ENCODE measurements at places on chromosomes 6 and 20. TPM values are rescaled to one million over a fixed set of nuclear protein-coding genes. Genes with fewer than 3 reads are reported as not detected.

Gene SSTR4
- not detected for total RNA-seq

Gene IRF4
- total RNA-seq, result 3.7 TPM

Gene GSTA1
- total RNA-seq, result 1.9 TPM

Gene RWDD2A
- total RNA-seq, result 3.5 TPM

Gene FKBP1C
- total RNA-seq, result 0.52 TPM

Gene LTB
- total RNA-seq, result 6.2 TPM

Gene KHDC1L
- total RNA-seq, result not detected

Gene ARMH2
- not detected for total RNA-seq

Gene TP53TG5
- total RNA-seq, result not detected

Gene SOX18
- 135 TPM for total RNA-seq

GRCh38 chr6:117288083-117288715, 22.8 kb downstream of the VGLL2 start:
- DNase-seq, result no peak

DNA sequence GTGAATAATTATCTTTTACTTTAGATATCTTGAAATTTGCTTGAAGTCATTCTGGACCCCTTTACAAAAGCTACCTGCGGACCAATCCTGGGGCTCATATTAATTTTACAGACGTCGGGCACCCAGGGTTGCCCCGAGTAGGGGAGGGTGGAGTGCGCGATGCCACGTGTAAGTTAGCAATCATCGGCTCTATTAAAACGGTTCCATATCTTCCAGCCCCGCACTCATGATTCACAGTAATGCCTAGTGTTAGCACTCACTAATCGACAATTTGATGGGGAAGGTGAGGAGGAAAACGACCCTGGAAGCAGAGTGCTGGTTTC, 34.9 kb upstream of the TCF21 start:
- no peak for DNase-seq

- no peak for DNase-seq
Measured at GRCh38 chr20:59784791-59785668, 148.4 kb downstream of the SYCP2 start.

DNA sequence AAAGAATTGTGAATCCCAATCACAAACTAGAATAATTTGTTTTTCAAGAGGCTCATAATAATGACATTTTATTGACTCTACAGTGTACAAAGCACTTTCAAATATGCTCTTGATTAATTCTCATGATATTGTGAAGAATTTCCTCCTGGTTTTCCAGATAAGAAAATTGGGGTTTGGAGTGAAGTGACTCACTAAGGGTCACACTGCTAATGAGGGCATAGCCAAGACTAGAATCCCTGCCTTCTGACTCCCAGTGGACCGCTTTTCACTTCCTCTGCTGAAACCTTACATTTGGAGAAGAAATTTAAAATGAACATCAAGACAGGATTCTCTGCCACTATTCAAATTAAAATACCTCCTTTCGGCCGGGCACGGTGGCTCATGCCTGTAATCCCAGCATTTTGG, 38.3 kb upstream of the LTV1 start:
- DNase-seq, result no peak

DNA sequence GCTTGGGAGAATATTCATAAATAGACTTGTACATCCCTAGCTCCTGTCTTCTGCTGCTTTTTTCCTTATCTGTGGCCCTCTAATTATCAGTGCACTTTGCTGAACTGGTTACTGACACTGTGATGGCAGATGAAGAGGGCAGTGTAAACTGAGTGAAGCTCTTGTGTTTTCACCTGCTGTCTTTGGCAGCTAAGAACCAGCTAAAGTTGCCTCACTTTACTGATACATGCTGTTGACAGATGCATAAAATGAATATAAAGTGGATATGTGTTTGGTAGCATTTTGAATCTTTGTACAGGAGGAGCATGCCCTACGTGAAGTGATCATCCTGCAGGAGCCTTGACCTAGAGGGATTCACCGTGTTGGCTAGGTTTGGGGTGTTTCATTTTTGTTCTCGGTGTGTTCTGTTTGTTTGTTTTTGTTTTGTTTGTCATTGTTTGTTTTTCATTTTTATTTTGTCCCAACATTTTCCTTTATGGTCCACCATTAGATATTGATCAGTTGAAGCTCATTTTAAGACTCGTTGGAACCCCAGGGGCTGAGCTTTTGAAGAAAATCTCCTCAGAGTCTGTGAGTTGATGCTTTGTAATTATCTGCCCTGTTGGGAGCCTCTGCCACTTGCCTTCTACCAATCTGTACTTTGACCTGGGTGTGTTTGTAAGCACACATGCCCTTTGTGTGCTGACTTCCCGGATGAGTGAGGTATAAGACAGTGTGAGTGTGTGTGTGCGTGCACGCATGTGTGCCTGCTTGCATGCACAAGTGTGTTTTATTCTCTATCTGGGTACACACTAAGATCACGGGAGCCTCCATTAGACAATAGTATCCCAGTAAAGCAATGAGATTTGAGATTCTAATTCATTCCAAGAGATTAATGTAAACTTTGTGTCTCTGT, 34.6 kb upstream of the MAPK13 start:
- DNase-seq, result no peak

DNA sequence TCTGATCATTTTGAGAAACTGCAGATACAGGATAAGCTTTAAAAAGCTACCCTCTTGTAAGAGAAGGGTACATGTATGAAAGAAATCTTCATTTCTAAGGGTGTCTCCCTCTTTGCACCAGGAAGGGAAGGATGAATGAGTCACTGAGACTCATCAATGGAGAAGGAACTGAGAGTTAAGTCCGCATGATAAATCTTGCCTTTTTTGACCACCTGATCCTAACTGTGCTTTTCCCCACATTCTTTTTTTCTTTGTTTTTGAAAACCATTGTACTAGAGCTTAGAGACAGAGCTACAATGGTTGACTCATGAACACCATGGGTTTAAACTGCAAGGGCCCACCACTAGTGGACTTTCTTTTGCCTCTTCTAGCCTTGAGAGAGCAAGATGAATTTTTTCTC, 353.0 kb upstream of the RGS17 start:
- no peak for DNase-seq

GRCh38 chr20:33674294-33675135, at the start of gene NECAB3:
NECAB3 (minus strand) TSS chr20:33674428; CDS start chr20:33674352, 76 bp downstream.
- peak; percentile 92 for DNase-seq

- DNase-seq, result no peak
Measured at GRCh38 chr6:112439432-112439831, 92.3 kb downstream of the RFPL4B start.

- no peak for DNase-seq
Measured at GRCh38 chr6:163232015-163232523, 182.4 kb upstream of the QKI start.

GRCh38 chr6:105932440-105932839, 153.7 kb upstream of the PRDM1 start:
- no peak for DNase-seq

- no peak for DNase-seq
Measured at GRCh38 chr6:36973647-36974046, 12.3 kb downstream of the MTCH1 start.

DNA sequence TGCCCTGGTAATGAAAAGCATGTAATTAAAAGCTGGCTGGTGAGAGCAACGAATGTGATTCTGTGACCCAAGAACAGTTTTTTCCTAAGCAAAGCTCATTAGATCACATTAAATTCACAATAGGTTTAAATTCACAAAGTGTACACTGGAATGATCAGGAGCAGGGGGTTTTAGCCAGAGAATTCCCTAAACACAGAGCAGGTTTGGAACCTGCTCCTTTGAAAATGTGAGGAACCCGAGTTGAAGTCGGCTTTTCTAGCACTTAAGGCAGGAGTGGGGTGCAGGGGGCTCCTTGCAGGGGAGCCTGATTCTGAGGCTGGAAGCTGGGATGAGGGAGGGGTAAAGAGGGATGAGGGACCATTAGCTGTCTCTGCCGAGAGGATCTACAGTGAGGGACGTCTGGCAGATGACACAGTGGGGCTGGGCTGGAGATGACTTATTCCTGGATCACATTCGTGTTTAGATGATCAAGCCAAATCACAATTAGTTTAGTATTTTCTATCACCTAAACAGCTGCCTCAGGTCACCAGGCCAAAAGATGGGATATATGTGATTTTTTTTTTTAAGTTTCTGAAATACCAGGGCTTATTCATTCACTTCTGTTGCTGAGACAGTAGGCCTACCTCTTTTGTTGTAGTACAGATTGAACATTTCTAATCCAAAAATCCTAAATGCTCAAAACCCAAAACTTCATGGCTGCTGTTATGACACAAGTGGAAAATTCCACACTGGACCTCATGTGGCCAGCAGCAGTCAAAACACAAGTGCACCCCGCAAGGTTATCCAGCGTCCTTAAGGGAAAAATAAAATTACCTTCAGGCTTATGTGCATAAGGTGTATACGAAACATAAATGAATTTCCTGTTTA, 93.1 kb upstream of the HIVEP1 start:
- DNase-seq, result no peak

DNA sequence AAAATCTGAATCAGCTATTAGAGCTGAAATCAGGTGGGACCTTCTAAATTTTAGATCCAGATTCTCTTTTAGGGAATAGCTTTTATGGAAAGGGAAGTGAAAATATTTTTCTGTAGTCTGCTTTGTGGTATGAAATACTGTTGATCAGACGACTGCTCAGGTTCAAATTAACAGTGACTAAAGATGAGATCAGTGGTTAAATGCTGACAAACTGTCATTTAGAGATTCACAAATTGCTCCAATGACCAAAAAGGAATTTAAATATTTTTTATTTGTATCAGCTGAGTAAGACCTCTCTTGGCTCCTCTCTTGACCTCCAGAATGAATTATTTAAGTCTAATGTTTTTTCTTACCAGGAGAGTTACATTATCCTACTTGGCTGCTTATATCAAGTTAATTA, 77.3 kb downstream of the KCNQ5 start:
- DNase-seq, result no peak

DNA sequence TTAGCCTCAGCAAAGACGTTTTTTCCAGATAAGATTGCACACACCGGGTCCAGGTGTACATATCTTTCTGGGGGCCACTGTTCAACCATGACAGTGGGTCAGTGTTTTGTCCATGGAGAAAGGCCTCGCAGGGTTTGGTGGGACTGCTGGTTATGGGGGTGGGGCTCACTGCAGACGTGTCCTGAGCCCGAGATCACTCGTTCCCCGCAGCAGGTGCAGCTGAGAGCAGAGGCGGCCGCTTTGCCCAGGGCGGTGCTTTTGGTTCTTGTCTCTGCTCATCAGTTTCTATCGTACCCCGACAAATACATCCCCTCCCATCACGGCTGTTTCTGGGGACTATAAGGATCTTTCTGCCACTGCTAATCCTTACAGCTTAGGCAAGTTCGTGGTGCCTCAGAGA, 166.9 kb downstream of the CDH4 start:
- DNase-seq, result no peak

DNA sequence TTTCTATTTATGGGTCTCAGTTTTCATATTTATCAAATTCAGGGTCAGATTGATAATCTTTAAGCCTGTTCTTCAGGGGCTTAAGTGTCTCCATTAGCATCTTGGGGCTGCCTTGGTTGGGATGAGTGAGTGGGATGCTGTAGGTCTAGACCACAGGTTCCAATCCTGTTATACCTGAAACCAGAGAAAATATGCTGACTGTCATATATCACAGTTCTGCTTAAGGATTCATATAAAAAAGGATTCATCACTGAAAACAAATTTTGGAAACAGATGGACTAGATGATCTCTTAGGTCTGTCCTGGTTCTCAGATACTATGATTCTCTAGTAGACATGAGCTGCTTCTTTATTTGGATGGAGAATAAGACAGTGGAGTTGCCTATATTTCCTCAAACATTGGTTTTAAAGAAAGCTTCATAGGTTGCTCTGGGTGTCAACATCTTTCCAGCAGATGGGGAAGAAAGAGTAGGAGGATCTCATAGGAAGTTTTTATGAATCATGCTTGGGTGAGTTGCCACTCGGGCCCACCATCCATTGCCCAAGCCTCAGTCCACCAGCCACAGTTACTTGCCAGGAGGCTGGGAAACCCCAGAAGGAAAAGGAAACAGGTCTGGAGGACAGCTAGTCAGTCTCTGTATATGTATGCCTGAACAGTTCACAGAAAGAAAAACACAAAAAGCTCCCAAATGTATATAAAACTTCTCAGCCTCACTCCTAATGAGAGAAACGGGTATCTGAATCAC, 42.9 kb upstream of the MAP7 start:
- DNase-seq, result no peak

DNA sequence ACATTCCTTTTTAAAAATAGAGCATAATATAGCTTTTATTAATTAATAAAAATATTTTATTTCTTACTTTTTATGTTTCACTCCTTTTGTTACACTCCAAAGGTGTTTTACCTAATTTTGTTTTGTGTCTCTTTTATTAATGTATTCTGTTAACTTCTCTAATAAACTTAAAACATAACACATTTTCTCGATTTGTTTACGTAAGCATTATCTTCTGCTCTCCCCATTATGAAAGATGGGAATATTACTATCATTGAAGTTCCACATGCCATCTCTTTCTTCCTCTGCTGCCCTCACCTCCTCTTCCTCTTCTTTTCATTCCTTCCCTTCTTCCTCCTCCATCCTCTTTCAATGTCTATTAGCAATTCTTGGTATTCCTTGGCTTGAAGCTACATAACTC, 85.0 kb upstream of the HCRTR2 start:
- no peak for DNase-seq

DNA sequence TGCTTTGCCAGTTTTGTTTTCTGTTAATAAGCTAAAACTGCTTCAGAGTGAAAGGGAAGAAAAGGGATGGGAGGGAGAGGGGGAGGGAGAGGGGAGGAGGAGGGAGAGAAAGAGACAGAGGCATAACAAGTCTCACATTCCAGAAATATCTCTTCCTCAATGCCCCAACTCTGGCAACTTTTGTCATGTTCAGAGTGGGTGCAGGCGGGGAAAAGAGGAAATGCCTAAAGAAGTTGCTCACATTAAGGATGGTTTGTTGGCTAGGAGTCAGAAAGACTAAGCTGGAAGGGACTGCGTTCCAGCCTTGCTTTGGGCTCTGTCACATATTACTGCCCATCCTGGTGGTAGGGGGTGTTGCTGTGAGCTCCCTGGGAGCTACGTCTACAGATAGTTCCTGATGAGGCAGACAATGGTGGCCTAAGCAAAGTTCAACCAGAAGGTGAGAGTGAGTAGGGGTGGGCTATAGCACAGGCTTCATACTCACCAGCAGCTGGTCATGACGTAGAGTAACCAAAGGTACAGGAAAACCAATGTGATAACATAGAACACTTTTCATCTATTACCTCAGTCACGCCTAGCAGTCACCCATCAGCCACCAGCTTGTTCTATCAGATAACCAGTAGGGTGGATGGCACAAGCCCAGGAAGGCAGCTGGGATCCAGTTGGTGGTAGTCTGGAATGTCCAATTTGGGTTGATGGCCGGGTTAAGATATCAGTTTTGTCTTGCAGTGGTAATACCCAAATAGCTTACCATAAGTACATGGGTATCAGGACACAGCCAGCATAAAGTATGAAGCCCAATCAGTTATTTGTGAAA, 2.1 kb downstream of the TSPYL4 start:
- DNase-seq, result no peak

DNA sequence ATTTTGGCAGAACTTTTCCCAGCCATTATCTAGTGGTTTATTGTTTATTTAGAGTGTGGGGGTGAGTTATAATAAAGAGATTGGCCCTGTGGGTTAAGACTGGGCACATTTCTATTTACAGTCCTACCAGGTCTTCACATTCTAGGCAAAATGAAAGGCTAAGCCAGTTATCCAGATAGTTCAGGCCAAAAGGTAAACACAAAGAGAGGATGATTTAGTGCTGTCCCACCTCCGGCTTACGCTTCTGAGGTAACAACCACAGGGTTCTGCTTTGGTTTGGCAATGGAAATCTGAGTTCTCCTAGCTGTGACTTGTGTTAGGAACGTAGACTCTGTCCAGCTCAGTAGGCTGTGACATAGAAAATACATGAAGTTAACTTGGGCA, 50.3 kb upstream of the PTPRK start:
- no peak for DNase-seq

All from upper lobe of right lung (tissue), 1 donor.